Spleen (tissue), 13 donors: ENCODE measurements at places on chromosomes 7 and 10. TPM values are rescaled to one million over a fixed set of nuclear protein-coding genes. Genes with fewer than 3 reads are reported as not detected.
A peak's percentile ranks its signal among the peaks of the same experiment; 100 is the strongest.

DNA sequence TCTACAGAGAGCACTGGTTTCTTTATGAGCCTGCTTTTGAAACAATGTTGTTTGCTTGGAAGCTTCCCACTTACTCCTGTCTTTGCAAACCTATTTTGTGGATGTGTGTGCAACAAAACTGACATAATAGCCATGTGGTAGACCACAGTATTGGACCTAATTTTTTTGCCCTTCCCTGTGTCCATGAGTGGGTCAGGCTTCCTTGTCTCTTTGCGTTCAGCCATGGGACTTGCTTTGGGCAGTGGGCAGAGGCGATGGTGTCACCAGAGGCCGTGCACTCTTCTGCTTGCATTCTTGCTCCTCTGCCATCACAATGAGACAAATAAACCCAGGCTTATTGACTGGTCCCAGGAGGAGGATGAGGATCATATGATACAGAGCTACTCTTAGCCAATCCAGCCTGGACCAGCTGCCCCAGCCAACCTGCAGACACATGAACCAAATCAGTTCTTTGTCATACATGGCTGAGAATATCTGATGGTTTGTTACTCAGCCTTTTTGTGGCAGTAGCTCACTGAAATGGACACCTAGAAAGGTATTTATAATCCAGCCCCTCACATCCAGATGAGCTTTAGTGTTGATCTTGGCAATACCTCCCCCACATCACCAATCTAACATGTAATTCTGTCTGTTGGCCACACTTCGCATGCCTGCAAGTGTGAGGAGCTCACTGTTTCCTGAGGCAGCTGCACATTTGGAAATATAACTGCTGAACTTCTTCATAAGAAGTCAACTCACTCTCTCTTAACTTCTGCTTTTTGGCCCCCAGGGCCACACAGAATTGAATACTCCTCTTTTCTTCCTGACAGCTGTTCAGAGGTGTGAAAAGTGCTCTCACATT lies 427.8 kb upstream of the ZMIZ1 start:
- no peak overlapping the region for H3K4me3 ChIP-seq
- H3K27me3 ChIP-seq: no peaks in the 10 kb centered on the region
- peaks cover 14% of the 10 kb centered on the region for H3K4me1 ChIP-seq
- H3K36me3 ChIP-seq: no peaks in the 10 kb centered on the region
- H3K27ac ChIP-seq: no peak overlapping the region

DNA sequence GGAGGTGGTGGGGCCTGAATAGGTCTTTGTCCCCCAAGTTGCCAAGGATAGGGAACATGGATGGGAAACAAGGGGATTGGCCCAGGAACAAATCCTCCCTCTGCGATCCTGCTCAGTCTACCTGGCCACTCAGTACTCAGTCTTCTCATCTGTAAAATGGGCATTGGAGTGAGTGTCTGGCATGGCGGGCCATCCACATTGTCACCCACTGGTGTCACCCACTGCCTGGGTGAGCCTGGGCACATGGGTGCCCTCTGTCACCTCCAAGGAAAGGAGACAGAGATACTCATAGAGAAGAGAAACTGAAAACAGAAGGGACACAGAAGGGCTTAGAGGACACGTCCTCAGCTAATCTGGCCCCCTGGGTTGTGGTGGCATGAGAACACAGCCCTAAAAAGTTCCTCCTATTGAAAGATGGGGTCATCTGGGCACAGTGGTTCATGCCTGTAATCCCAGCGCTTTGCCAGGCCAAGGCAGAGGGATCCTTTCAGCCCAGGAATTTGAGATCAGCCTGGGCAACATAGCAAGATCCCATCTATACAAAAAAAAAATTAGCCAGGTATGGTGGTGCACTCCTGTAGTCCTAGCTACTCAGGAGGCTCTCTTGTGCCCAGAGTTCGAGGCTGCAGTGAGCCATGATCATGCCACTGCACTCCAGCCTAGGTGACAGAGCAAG lies 12.5 kb upstream of the TNRC18 start:
- no peaks in the 10 kb centered on the region for H3K4me1 ChIP-seq
- DNase-seq: no peak
- H3K27ac ChIP-seq: no peak overlapping the region
- H3K27me3 ChIP-seq: no peaks in the 10 kb centered on the region
- no peaks in the 10 kb centered on the region for H3K36me3 ChIP-seq

GRCh38 chr7:114365791-114366190 lies 48.8 kb upstream of the FOXP2 start:
- no peak overlapping the region for H3K27ac ChIP-seq
- no peaks in the 10 kb centered on the region for H3K27me3 ChIP-seq
- no peaks in the 10 kb centered on the region for H3K36me3 ChIP-seq
- H3K4me1 ChIP-seq: no peaks in the 10 kb centered on the region
- DNase-seq: no peak
- H3K4me3 ChIP-seq: no peak overlapping the region

Gene PLEKHS1
- not detected for total RNA-seq

DNA sequence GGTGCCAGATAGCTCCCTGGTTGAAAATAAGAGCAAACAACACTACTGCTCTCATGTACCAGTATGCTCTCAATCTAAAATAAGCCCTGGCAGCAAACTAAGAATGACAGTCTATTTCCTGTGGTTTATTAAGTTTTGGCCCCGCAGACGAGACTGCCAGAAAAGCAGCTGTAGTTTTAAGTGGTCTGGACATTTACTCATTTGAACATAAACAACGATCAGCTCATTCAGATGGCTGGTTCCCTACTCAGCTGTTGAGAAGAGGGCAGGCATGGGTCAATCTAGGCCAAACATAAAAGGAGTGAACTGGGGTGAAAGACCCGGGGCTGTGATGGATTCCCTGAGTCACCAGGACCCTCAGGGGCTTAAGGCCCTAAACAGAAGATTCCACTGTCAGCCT lies 4.5 kb downstream of the TRIL start:
- H3K4me1 ChIP-seq: peaks cover 56% of the 10 kb centered on the region
- H3K27ac ChIP-seq: no peak overlapping the region
- H3K36me3 ChIP-seq: no peaks in the 10 kb centered on the region
- H3K4me3 ChIP-seq: no peak overlapping the region
- peaks cover 37% of the 10 kb centered on the region for H3K27me3 ChIP-seq

DNA sequence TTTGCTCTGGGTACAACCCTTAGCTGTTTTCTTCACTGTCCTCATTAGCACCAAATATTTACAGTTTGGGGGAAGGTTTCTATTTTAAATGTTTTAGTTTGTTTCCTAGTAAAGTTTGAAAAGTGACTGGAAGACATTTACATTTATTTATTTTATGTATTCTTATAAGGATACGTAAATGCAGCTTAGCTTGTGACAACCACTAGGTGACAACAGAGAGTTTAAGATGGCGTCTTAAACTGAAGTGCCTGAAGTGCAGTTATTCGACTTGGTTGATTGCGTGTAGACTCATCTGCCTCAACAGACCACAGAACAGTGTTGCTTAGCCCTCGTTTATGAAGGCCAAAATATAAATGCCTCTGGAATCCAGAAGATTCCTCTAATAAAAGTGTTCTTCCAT lies 378.2 kb upstream of the MYO3A start:
- H3K4me3 ChIP-seq: no peak overlapping the region
- no peaks in the 10 kb centered on the region for H3K4me1 ChIP-seq
- no peaks in the 10 kb centered on the region for H3K36me3 ChIP-seq
- DNase-seq: no peak
- H3K27ac ChIP-seq: no peak overlapping the region
- H3K27me3 ChIP-seq: no peaks in the 10 kb centered on the region

Gene SPRN
- 0.14 TPM for total RNA-seq

Gene GRM8
- not detected for total RNA-seq

Gene IFT22
- total RNA-seq: 6.5 TPM

Gene ASB10
- total RNA-seq: not detected

GRCh38 chr7:30225863-30226613 lies 58.4 kb upstream of the ZNRF2 start:
- H3K4me1 ChIP-seq: peaks cover 20% of the 10 kb centered on the region
- H3K27ac ChIP-seq: no peak overlapping the region
- DNase-seq: peak; percentile 79
- no peaks in the 10 kb centered on the region for H3K27me3 ChIP-seq

DNA sequence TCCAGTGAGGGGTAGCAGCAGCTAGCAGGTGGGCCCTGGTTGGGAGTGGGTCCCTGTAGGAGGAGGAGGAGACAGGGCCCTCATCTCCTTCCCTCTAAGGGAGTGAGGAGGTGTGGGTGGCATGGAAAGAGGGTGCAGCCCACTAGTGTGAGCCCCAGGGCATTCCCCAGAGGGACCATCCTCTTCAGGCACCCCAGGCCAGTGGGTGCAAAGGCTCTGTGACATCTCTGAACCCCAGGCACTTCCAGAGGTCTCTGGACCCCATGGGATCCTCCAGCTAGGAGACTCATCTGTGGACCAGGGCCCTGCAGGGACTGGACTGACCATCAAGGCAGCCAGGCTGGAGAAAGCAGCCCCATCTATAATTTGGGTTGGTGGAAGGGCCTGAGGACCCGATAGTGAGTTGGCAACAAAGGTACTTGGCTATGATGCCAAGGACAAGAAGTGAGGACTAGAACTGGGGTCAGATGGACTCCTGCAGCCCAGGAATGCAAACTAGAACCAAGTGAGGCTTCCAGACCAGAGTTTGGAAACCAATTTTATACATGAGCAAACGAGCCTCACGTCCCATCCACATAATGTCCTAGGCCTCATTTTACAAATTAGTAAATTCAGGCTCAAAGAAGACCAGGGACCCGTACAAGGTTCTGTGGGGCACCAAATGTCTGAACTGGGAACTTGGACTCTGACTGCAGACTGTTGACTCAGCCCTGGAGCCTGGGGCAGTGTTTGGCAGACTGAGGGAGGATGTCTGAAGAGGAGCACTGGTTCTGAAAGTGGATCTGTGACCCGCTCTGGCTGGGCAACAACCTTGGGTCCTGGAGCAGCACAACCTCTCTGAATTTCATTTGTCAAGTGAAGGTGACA lies 1.4 kb upstream of the VSTM4 start:
- H3K4me1 ChIP-seq: no peaks in the 10 kb centered on the region
- no peaks in the 10 kb centered on the region for H3K27me3 ChIP-seq
- no peaks in the 10 kb centered on the region for H3K36me3 ChIP-seq
- no peak for DNase-seq
- H3K27ac ChIP-seq: no peak overlapping the region
- no peak overlapping the region for H3K4me3 ChIP-seq

- H3K27ac ChIP-seq: no peak overlapping the region
- no peaks in the 10 kb centered on the region for H3K36me3 ChIP-seq
- no peaks in the 10 kb centered on the region for H3K27me3 ChIP-seq
- no peak overlapping the region for H3K4me3 ChIP-seq
- no peaks in the 10 kb centered on the region for H3K4me1 ChIP-seq
- no peak for DNase-seq
These were observed 9.3 kb upstream of the PRSS1 start for GRCh38 chr7:142739923-142740492.

DNA sequence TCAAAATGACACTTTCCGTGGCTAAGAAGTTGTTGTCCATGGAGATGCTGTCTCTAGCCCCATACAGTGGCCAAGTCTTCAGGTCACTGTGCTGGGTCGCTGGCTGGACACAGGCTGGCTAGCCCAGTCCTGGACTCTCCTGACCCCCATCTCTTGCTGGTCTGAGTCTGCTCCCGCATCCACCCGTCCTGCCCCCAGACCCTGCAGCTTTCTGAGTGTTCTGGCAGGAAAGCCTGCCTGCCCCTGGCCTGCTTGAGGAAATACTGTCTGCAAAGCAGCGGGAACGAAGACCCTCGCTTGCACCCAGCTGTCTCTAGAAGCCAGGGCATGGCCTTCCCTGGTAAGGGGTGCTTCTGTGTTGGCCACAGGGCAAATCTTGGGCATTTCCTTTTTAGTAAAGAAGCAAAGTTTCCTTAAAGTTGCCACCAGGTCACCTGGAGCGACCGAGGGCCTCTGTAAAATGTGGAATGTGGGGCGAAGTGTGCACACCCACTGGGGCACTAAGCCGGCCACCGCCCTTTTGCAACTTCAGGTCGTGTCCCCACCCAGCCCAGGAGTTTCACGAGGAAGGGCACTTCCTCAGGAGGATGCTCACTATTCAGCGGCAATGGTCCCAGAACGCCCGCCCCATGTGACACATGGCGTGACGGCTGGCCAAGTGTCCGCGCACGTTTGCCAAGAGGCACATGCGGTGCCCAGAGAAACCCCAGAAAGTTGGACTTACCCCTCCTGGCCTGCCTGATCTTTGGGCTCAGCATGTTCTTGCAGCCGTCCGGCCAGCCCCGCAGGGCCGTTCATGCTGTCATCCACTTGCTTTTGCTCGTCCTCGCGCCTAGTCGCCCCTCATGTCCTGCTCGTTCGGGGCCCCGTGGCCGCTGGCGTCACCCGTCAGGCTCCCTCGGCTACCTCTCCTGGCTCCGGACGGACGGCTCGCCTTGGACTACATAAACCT lies 558 bp downstream of the ARHGAP22 start:
- peaks cover 37% of the 10 kb centered on the region for H3K27me3 ChIP-seq
- H3K27ac ChIP-seq: no peak overlapping the region
- no peaks in the 10 kb centered on the region for H3K36me3 ChIP-seq
- no peak for DNase-seq
- peaks cover 30% of the 10 kb centered on the region for H3K4me1 ChIP-seq
- H3K4me3 ChIP-seq: peak overlapping the region; percentile 44

DNA sequence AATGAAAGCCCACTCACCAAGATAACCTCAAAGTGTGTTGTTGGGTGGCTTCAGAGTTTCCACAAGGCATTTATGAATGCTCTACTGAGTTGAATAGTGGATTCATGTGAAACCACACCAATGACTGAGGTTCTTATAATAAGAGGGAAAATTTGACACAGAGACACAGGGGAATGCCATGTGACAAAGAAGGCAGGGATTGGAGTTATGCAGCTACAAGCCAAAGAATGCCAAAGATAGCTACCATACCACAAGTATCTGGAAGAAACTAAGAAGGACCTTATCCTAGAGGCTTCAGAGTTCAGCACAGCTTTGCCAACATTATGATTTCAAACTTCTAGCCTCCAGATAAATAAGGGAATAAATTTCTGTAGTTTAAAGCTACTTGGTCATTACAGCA lies 68.0 kb upstream of the PCDH15 start:
- no peaks in the 10 kb centered on the region for H3K4me1 ChIP-seq
- H3K27me3 ChIP-seq: no peaks in the 10 kb centered on the region
- H3K27ac ChIP-seq: no peak overlapping the region
- no peak overlapping the region for H3K4me3 ChIP-seq

DNA sequence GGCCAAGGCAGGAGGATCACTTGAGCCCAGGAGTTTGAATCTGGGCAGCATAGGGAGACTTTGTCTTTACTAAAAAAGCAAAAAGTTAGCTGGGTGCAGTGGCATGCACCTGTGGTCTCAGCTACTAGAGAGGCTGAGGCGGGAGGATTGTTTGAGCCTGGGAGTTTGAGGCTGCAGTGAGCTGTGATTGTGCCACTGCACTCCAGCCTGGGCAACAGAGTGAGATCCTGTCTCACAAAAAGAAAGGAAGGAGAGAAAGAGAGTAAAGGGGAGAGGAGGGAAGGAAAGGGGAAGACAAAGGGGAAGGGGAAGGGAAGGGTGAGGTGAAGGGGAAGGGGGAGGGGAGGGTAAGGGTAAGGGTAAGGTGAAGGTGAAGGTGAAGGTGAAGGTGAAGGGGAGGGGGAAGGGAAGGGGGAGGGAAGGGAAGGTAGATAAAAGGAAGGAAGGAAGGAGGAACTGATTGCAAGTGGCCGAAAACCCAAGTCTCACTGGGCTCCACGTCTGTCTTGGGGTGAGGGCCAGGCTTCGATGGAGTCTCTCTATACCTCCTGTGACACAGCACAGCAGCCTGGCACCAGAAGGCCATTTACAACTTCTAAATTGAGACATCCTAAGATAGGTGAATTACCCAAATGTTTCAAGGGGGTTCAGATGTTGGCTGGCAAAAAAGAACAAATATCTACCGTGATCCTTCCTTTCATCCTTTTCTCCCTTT lies 4.0 kb upstream of the KLRG2 start:
- peaks cover 17% of the 10 kb centered on the region for H3K4me1 ChIP-seq
- no peak overlapping the region for H3K27ac ChIP-seq
- DNase-seq: no peak
- no peak overlapping the region for H3K4me3 ChIP-seq
- H3K27me3 ChIP-seq: peaks cover 13% of the 10 kb centered on the region
- H3K36me3 ChIP-seq: no peaks in the 10 kb centered on the region
